ENCODE measurements at places on chromosomes 7 and 10.

DNA sequence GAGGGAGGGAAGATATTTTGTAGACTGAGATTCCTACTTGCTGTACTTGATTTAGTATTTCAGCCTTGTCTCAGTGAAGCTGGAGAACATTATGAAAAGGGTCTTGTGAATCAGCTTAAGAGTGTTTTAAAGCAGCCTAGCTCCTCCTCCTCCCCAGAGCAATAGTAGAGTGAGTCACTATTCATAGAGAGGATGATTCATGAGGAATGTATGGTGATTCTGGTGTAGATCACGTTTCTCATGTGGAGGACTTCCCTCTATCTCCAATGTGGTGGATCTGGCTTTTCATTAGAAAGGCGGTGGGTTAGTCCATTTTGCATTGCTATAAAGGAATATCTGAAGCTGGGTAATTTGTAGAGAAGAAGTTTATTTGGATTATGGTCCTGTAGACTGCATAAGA, 340.1 kb upstream of the CHRM2 start:
- DNase-seq = no peak

- DNase-seq = no peak
Observed at GRCh38 chr7:25832456-25832855, 319.5 kb upstream of the NFE2L3 start.

DNA sequence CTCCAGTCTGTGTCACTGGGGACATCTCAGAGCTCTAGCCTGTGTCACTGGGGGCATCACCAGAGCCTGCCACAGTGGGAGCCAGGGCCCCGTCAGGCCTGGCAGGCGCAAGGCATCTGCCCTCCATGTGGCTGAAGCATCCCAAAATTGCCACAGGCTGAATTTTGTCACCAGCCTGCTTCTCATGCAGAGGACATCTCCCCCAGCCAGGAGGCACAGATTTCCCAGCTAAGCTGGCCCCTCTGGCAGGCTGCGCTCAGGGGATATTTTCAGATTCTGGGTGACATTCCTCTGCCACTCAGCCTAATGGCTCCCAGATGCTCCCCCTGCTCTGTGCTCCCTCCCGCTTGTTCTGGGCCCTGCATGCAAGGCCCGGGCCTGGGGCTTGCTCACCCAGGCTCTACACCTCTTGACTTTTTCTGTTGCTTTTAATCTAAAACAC, 64.6 kb downstream of the COL13A1 start:
- no peak for DNase-seq

DNA sequence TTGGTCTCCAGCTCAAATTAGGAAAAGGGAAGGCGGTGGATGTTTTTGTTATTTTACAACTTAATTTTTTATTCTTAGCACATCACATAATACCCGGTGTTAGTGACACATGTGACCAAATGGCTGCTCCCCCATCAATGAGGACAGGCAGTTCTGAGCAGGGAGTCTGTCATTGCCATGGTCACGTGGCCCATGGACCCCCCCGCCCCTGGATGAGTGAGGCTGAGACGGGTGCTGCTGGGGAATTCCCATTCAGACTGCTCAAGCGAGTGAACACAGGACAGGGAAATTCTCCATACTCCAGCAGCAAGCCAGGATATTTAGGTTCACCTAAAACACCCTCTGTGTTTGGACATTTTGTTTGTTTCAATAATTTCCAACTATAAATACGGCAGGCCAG, 34.7 kb upstream of the SLC35B4 start:
- DNase-seq = no peak

DNA sequence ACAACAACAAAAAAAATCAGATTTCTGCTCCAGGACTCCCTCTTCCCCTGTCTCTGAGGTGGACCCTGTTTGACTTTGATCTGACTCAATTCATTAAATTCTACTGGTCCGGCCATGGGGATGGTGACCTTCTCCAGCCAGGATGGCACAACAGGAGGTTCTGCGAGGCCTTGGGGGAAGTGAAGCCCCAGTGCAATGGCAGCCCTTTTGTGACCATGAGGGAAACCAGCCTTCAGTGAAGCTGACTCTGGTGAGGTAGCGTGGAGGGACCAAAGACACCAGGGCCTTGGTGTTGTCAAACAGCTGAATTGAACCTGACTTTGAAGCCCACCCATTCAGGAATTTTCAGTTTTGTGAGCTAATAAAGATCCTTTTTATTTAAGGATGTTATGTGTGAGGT, 44.5 kb downstream of the NPTX2 start:
- no peak for DNase-seq

DNA sequence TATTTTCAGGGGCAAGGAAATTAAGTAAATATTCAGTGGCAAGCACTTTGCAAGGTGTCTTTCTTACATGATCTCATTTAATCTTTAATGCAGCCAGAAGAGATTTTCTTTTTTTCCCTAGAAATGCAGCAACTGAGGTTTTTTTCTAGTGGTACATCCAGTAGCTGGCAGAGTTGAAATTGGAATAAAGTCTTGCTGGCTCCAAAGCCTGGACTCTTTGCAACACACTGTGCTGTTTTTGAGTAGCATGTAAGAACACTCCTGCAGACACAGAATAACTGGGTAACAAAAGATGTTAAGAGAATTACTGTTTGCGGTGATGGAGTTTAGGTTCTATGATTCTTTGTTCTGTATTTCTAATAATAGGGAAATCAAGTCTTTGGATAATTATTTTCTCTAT, 123.6 kb downstream of the PON1 start:
- DNase-seq = no peak

- DNase-seq = no peak
Observed at GRCh38 chr10:133438711-133439273, 14.4 kb upstream of the SPRN start.

DNA sequence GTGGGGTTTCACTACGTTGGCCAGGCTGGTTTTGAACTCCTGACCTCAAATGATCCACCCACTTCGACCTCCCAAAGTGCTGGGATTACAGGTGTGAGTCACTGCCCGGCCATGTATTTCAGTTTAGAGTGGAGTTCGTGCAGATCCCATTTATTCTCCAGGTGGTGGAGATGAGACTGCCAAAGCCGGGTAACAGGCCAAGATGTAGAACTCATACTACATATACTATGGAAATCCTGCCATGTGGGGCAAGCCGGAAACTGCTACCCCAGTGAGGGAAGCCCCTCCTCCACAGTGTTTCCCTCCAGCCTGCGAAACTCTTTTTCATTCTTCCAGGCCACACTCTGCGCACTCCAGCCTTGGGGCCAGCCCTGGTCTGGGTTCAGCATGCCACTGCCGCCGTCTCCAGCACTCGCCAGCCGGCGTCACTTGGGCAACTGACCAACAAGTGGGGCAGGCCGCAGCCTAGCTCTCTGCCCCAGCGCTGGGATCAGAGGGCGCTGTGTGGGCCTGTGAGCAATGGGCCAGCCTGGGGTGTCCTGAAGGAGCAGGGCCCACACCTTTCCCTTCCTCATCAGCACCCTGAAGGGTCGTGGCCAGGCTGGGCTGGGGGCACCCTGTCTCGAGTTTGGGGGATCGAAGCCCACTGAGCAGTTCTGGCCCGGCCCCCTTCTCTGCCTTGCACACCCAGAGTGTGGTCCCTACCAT, 122.0 kb downstream of the TRRAP start:
- no peak for DNase-seq

GRCh38 chr7:36760856-36761762, 36.8 kb upstream of the AOAH start:
- DNase-seq = no peak

DNA sequence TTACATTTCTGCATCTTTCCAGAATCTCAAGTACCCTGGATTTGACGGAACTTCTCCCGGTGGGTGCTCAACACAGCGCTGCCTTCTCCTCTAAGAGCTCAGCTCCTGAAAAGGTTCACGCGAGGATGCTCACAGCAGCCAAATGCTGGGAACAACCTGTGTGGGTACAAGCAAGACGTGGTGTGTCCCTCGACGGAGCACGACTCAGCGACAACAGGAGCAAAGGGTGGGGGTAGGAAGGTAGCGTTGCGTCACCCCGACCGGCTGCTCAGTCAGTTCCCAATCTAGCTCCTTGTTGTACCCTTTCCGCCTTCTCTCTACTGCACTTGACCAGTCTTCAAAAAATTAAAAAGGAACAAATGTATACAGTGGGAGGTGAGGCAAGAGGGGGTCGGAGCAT, 117.3 kb downstream of the PTPRN2 start:
- DNase-seq = no peak

GRCh38 chr7:106369352-106369751, 84.6 kb upstream of the NAMPT start:
- peak; percentile 30 for DNase-seq

DNA sequence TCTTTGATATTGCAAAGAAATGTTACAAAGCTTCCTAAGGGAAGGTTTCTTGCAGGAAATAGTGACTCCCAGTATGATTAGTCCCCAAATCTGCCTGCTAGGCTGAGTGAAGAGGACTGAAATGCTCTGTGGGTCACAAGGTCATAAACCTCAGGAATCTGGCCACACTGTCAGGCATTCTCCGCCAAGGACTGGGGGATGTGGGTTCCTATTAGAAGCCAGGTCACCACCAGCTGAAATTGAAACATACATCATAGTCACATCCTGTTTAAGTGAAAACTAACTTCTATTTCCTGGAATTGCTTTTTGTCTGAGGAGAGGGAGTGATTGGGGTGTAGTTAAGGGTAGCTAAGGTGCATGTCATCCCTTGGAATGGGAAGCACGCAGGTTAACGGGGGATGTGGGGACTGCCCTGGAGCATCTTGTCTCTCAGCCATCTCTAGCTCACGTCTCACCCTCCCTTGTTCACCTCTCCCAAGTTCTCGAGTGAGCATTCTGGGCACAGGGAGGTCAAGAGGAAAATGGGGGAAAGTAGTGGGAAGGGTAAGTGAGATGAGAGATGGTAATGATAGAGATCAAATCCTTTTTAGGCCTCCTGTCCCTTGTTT, 12.0 kb upstream of the GSAP start:
- peak; percentile 30 for DNase-seq

- DNase-seq = no peak
Observed at GRCh38 chr10:76024460-76025123, 593.2 kb downstream of the LRMDA start.

GRCh38 chr10:127449490-127449889, 99.6 kb upstream of the NPS start:
- DNase-seq = no peak

- DNase-seq = no peak
Observed at GRCh38 chr7:113768387-113768786, 150.4 kb downstream of the PPP1R3A start.

- no peak for DNase-seq
Observed at GRCh38 chr7:3778345-3778744, 477.3 kb downstream of the SDK1 start.

GRCh38 chr7:98177553-98177952, 33.7 kb upstream of the BHLHA15 start:
- DNase-seq = no peak

- peak; percentile 12 for DNase-seq
Observed at GRCh38 chr7:131745390-131746248, 189.2 kb upstream of the PODXL start.

DNA sequence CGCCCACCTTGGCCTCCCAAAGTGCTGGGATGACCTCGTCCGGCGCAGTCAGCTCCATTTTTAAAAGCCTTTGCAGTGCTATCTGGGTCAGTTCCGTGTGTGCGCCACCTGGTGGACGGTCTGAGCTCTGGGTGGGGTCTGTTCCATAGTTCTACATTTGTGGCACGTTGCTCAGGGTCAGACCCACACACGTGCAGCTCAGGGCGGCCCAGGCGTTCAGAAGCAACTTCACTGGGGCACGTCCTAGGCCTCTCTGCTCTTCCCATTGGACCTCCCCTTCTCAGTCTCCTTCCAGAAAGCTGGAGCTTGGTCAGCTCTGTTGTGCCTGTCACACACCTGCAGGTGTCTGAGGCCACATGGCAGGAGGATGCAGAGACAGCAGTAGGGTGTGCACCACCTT, 137.9 kb downstream of the DNAJB6 start:
- peak; percentile 50 for DNase-seq

DNA sequence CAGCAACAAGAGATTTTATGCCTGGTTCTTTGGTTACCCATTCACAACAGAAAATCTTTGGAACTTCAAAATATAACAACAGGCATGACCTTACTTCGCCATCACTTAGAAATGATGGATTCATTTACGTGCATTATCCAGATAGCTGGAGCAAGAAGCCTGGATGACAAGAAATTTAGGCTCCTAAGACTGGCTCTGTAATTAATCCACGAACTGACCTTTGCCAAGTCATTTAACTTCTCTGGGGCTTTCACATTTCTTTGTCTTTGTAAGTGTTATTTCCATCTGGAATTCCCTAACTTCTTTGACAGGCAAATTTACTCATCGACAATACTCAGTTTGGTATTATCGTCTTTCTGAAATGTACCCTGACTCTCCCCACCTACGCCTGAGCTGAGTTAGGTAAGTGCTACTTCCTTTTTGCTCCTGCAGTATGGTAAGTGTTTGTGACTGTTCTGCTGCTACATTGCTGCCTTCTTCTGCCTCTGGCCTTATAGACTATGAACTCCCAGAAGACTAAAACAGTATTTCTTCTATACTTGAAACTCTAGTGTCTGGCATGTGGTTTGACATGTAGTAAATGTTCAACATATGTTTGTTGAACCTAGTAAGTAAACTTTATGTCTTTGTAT, 5.5 kb upstream of the MDFIC start:
- DNase-seq = peak; percentile 63

GRCh38 chr10:132891368-132891767, 51.0 kb downstream of the CFAP46 start:
- DNase-seq = no peak

DNA sequence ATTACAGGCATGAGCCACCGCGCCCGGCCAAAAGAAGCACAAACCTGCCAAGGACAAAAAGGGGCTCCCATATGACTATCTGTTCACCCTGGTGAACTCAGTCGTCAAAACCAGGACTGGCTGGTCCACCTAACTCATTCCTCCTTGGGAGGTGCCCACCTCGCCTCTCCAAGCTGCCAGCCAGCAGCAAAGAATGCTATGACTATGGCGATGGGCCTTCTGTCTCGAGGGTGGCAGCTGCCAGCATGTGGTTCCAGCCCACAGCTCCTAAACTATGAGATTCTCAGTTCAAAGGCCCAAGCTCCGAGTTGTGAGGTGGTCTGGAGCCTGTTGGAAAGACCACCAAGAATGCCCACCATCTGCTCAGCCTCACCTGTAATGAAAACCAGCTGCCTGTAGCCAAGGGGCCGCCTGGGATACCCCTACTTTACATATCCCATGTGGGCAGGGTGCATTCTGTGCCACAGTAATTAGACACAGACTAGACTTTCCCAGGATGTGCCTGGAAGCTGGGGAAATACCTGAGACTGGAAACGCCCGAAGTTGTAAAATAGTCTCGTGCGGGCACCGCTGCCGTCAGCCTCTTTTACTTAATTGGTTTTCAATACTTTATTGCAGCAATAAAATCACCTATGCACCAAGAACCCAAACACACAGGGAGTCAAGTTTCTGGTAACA, 71.1 kb downstream of the ZRANB1 start:
- no peak for DNase-seq

- peak; percentile 75 for DNase-seq
Observed at GRCh38 chr7:151315038-151315655, 26.5 kb upstream of the NUB1 start.

DNA sequence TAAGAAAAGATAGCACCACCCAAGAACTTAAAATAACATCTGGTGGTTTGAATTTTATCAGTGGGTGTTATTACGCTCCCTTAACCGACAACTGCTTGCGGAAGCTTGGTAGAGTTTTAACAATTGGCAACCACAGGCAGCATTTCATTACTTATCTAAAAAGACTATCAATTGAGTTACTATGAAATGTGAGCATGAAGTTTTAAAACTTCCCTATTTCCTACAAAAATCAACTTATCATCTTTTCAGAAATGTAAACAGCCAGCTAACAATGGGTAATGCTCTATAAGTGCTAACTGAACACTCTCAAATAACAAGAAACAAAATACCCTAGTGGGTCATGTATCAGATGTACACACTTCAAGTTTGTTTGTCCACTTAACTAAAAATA, 68.8 kb downstream of the OSBPL3 start:
- no peak for DNase-seq
